ENCODE measurements at places on chromosomes 16 and 17.
A peak's percentile ranks its signal among the peaks of the same experiment; 100 is the strongest.

DNA sequence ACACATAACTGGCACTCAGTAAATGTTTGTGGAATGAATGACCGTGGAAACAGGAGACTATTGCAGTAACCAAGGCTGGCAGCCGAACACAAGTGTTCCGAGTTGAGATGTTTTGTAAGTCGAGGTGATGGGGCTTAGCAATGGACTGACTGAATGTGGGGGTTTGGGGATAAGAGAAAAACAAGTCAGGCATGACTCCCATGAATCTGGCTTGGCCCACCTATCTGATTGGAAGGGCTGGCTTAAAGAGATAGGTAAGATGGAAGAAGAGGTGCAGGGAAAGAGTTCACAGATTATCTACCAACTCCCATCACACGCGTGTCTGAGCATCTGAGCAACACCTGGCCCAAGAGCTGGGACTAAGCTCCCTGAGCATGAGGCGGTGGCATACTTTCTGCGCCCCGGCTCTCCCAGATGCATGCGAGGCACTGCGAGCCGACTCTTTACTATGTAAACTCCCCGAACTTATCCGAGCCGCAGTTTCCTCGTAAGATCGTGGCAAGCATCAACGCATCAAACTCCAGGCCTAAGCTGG, 539 bp downstream of the IFT20 start:
- DNase-seq, result no peak

DNA sequence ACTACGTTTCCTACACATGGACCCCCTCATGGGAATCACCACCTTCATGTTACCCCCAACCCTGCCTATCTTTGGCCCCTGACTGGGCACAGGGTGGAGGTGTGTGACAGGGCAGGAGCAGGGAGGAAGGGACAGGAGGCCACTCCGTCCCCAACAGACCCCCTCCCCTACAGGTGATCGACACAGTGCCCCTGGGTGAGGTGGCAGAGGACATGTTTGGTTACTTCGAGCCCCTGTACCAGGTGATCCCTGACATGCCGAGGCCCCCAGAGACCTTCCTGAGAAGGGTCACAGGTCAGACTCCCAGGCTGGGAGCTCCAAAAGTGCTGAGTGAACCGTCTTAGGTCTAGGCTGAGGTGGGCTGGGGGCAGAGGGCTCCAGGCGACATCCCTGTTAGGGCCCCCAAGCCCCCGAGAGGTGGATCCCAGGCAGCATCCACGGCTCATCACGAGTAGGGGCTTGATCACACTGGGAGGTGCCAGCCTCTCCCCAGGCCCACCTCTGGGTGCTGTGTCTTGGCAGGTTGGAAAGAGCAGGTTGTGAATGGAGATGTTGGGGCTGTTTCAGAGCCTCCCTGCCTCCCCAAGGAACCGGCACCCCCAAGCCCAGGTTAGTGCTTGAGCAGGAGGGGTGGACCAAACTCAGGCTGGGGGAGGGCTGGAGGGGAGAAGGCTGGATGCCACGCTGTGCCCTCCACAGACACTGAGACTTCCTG, 1.5 kb downstream of the ACBD4 start:
- DNase-seq, result no peak

DNA sequence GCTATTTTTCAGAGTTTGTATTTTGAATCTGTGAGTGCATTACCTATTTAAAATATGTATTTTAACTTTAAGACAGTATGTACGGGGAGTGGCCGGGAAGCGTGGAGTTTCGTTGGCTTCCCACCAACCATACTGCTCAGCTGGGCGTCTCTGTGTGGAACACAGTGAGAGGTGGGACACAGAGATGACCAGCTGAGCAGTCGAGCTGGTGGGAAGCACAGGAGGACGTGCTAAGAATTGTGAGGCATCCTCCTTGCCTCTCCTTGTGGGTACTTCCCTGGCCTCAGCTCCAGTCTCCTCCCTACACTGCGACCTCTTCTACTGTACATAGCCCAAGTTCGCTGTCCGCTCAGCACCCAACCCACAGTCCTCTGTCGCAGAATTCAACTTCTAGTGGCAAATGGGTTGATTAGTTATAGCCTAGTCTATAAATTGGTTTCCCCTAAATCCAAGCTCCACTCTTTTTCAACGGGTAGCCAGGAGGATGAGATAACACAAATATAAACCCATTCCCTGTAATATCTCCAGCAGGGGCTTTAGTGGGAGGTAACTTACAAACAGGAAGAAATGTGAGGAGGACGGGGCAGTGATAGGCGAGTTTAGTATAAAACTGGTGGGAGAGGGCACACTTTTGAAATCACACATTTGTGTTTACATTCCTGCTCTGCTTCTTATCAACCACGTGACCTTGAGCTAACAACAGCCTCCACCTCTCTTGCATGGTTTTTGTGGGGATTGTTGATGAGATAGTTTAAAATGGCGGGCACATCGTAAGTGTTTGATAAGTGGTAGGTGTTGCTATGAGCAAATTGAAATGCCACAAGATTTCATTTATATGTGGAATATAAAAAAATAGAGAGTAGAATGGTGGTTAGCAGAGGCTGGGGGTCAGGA, 211.9 kb upstream of the HS3ST3A1 start:
- no peak for DNase-seq

DNA sequence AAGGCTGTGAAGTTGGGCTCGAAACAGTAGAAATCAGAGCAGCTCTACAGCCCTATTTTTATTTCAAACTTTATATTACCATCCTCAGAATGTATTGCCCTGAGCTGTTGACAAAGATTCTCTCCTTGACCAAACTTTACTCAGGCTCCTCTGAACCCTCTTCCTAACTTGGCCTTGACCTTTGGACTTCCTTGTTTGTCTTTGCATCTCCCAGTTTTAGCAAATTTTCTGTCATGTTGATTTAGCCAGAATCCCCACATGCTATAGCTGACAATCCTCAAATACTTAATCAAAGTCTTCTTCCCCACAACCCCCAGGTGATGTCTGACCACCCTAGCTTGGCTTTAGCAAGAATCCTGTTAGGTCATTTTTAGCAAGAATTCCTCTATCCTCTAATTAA, 87.4 kb upstream of the GRIN2A start:
- DNase-seq, result no peak

DNA sequence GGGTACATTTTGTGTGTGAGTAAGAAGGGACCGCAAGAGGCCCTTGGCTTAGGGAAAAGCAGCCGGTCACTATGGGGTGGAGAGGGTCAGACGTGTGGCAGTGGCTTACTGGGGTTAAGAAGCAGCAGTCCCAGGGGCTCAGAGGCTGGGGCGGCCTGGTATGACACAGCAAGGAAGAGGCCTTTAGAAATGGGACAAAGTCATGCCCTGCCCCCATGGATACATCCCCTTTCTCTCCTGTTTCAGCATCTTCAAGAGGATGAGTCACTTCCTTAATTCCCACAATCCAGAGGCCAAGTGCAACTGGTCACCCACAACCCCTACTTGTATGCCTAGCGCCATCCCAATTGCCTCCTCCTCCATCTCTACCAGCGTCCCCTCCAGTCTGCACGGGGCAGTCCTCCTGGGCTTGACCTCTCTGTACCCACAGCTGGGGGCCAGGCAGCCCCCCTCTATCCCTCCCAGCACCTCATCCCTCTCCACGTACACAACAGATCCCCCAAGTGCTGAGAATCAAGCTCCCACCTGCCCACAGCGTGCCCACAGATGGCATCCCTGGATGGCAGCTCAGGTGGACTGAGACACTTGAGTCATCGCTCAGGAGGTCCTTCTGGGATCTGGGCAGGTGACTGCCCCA, 6.9 kb upstream of the EFTUD2 start:
- no peak for DNase-seq

DNA sequence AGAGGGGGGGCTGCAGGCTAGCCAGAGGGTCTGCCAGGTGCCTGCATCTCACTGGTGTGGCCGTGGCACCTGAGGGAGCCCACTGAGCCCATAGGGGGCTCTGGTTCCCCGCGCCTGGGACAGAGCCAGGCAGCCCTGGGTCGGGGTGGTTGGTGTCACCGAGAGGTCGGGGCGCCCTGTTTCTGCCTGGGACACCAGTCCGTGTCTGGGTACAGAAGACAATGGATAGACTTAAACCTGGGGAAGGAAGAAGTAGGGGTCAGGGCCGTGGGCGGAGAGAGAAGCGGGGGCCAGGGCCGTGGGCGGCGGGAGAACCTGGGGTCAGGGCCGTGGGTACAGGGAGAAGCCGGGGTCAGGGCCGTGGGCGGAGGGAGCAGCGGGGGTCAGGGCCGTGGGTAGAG, 3.0 kb downstream of the RFNG start:
- DNase-seq, result no peak

DNA sequence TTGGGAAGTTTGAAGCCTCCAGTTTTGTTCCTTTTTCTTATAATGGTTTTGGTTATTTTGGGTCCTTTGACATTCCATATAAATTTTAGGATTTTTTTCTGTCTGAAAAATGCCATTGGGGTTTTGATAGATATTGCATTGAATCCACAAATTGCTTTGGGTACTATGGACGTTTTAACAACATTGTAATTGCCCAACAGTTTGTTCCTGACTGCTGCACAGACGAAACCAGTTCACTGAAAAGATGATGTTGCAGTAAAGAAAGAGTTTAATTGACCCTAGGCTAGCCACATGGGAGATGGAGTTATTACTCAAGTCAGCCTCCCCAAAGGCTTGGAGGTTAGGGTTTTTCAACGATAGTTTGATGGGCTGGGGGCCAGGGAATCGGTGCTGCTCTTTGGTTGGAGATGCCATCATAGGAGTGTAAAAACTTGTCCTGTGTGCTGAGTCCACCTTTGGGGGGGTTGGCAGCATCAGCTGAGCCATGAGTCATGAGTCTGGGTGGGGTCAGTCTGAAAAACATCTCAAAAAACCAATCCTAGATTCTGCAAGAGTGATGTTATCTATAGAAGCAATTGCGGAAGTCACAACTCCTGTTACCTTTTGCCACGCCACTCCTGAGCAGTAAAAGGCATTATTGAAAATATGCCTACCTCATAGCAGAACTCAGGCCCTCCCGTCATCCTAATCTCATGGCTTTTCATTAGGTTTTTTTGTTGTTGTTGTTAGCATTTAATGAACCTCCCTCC, 2.7 kb upstream of the PRSS41 start:
- no peak for DNase-seq

- peak; percentile 63 for DNase-seq
These were observed 2.5 kb downstream of the VASN start for GRCh38 chr16:4373909-4374742.

DNA sequence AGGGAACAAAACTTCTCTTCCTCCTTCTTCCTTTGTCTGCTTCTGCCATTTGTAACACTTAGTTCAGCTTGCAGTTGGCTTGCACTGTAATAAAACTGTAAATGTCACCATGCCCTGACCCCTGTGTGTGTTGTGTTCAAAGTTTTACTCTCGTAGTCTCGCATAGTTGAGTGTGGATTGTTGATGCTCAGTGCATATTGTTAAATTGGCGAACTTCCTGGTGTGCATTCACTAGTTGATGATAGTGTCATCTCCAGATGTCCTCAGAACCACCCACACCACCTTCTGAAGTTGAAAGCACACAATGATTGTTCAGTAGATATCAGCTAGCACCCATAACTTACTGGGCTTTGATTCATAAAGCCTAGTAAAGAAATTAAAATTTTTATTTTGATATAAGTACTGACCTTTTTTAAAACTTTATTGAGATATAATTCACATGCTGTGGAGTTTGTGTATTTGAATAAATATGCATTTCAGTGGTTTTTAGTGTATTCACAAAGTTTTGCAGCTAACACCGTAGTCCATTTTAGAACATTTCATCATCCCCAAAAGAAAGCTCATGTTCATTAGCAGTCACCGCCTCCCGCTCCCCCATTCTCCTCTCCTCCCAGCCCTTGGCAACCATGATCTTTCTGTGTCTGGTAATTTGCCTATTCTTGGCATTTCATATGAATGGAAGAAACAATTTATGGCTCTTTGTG, 25.0 kb downstream of the USP10 start:
- DNase-seq, result no peak

GRCh38 chr17:74150428-74151025, 53.0 kb upstream of the RPL38 start:
- DNase-seq, result no peak

DNA sequence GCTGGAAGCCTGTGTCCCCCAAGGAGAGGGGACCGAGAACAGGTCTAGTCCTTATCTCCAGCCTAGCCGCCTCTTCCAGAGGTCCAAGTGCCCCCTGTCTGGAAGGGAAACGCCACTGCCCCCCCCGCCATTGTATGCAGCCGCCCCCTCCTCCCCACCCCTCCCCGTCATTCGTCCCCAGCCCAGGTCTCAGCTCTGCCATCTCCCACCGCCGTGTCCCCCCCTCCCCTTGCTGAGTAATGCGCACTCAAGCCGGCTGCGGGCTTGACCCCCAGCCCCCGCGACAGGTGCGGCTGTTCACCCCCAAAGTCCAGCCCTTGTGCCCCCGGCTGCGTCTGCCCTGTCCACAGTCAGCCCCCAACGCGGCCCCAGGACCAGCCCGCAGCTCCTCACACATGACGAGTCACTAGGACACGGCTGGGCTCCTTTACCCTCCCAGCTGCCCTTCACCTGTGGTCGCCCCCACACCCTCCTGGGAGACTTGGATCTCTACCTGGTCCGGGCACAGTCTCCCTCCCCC, 622 bp downstream of the GPRC5B start:
- DNase-seq, result no peak

DNA sequence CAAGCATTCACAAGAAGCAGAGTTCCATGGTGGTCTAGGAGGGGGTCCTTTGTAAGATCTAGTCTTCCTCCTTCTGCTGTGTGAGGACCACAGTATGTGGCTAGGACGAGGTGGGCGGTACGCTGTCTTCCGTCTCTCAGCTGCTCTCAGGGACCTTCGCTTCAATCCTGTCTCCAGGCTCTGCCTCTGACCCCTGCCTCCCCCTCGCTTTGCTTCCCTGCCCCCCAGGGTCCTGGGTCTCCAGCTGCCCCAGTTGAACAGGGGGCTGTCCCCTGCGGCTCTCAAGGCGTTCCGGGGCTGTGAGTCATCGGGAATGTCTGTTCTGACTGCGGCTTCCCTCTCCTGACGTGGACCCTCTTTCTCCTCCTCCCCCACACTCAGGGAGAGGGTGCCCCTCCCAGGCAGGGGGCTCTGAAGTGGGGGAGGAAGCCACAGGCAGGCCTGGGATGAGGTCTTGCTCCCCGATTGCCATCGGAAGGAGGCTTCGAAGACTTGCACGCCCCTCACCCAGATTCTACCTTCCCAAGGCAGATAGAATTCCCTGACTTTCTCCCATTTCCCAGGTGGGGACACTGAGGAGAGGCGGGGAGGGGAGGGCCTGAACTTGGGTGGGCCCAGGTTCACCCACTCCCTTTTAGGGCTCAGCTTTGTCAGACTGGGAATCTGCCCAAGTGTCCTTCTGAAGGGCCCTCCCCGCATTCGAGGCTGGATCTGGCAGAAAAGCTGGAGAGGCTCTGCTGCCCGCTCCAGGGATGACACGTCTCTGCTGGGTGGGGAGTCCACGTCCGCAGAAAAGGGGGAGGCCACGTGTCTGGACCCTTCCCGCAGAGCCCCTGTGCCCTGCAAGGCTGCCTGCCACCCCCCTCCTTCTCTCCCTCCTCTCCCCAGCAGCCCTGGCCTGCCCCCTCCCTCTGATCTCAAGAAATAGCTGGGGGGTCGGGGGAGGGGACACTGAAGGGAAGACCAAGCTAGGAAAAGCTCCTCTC, 9.1 kb upstream of the COL1A1 start:
- no peak for DNase-seq

- no peak for DNase-seq
These were observed 34.8 kb downstream of the SREBF1 start for GRCh38 chr17:17801800-17802481.

GRCh38 chr17:17416007-17416399, 60.8 kb upstream of the MED9 start:
- no peak for DNase-seq
